Mesothelial cell of epicardium (in vitro differentiated cells): ENCODE measurements at places on chromosomes 3 and 15. TPM values are rescaled to one million over a fixed set of nuclear protein-coding genes. Genes with fewer than 3 reads are reported as not detected.

The MKRN2OS gene
- 0.25 to 0.29 TPM (median 0.29 TPM) in 3 replicates for total RNA-seq

- no peak for DNase-seq
Measured at GRCh38 chr15:43433165-43433564, 59.8 kb downstream of the TP53BP1 start.

GRCh38 chr3:31213869-31214486, 318.7 kb upstream of the STT3B start:
- DNase-seq: no peak

DNA sequence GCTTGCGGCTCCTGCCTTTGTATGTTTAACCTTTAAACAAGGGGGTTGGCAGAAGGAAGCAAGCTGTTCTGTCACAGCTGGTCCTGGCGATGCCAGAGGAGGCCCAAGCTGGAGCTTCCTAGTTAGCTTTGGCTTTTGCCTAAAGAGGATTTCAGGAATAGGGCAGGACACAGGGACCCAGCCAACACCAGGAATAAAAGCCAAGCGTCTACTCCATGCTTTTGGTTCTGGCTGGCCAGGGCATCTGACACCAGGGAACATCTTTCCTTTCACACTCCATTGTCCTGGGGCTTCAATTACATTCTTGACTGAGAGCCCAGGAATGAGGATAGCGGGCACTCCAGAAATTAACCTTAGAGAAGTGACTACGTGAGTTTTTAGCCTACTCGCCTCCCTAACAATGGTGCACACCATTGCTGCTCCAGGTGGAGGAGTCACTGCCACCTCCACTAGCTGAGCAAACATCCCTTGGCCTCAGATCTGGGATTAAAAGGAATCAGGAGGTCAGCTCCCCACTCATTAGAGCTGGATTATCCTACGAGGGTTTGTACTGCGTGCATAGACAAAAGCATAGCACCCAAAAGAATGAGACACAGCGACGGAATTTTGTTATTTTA, 38.2 kb downstream of the TPM1 start:
- no peak for DNase-seq

- DNase-seq: peak; percentile 44
Measured at GRCh38 chr15:89416339-89417183, 79.8 kb downstream of the RHCG start.

DNA sequence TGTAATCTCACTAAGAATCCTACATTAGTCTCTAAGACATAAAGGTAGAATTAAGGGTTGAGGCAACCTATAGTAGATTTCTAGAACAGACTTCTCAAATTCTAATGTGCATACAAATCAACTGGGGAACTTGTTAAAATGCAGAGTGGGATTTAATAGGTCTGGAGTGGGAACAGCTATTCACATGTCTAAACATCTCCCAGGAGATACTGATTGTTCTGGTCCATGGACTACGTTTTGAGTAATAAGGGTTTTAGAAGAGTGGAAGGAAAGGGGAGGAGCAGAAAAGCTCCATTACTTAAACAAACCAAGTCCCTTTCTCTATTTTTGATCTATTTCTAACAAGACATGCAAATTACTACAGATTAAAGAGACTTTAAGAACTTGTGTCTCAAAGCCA, 524.8 kb downstream of the TUSC7 start:
- no peak for DNase-seq

DNA sequence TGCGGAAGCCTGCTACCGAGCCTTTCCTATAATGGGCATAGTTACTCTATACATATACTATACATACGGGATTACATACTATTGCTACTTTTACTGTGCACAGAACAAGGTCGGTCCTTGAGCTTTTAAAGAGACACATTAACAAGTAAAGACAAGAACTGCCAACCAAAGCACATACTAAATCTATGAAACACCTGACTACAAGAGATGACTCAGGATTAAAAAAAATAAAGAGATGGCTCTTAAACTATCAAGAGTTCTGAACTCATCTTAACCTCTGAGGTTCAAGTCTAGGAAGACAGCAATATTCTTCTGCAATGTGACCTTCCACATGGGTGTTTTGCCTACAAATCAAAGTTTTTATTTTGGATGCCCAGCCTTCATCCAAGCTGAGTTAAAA, 106.8 kb downstream of the TNIK start:
- no peak for DNase-seq

GRCh38 chr3:33433843-33434242, 6.4 kb downstream of the UBP1 start:
- DNase-seq: no peak
